HTR-8/SVneo (cell line): ENCODE measurements at places on chromosomes 7 and 10.

GRCh38 chr10:84310470-84310869 lies 17.9 kb upstream of the CCSER2 start:
- DNase-seq, result no peak

GRCh38 chr7:87510411-87510875 lies 35.0 kb upstream of the ABCB4 start:
- no peak for DNase-seq

DNA sequence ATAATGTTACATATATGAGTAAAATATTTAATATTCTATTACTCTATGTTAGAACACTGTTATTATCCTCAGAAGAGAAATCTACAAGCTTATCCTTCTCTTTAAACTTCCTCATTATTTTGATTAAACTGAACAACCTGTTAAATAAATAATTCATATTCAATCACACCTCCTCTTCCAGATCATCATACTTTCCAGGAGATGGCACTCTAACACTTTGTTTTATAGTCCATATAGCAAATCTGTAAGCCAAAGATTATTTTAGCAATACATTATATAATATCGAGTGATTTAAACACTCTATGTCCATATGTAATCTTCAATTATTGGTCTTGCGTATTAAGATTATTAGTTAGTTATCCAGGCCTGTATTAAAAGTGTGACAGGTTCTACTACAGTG lies 694.1 kb downstream of the ANKRD7 start:
- no peak for DNase-seq

DNA sequence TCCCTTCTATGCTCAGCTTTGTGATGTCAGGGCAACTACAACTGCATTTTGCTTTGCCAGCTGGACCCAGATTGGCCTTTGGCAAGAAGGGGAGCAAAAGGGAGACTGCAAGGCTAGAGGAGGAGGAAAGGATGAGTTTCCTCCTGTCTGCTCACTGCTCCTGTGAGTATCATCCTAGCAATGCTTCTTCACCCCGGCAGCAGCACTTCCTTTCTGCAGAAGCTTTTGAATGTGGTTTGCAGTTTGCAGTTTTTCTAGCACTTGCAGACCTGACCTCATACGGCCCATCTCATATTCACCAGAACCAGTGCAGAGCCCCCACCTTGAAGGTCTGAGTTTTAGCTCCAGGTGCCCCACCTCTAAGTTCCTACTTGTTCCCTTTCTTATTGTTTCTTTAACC lies 14.8 kb downstream of the C7orf33 start:
- DNase-seq, result no peak

DNA sequence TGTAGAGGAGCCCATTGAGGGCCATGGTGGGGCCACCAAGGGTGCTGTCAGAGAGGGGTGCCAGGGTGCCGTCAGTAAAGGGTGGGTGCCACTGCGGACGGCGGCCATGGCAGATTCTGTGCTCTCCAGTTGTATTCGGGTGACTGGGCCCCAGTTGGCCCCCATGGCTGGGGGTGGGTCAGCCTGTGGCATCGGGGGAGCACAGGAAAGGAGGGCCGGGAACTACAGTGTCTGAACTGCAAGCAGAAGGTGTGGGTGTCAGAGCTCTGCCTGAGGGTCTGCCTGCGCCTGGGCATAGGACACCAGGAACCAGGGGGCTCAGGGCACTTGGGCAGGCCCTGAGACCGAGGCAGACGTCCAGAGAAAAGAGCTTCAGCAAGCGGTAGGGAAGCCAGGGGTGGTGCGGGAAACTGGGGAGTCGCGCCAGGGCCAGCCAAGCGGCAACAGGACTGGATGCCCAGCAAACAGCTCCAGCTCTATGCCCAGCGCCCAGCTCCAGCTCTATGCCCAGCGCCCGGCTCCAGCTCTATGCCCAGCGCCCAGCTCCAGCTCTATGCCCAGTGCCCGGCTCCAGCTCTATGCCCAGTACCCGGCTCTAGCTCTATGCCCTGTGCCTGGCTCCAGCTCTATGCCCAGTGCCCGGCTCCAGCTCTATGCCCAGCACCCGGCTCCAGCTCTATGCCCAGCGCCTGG lies 502.3 kb upstream of the FOXK1 start:
- no peak for DNase-seq

- no peak for DNase-seq
Observed at GRCh38 chr10:80536361-80536835, 1.3 kb upstream of the SH2D4B start.

GRCh38 chr7:3174515-3175284 lies 126.4 kb upstream of the SDK1 start:
- DNase-seq, result no peak
